ENCODE measurements at places on chromosomes 4 and X.

GRCh38 chr4:127888559-127888958, 7.9 kb downstream of the PLK4 start:
- DNase-seq = no peak

- no peak for DNase-seq
Observed at GRCh38 chrX:118825227-118825626, 1.6 kb downstream of the ZCCHC12 start.

DNA sequence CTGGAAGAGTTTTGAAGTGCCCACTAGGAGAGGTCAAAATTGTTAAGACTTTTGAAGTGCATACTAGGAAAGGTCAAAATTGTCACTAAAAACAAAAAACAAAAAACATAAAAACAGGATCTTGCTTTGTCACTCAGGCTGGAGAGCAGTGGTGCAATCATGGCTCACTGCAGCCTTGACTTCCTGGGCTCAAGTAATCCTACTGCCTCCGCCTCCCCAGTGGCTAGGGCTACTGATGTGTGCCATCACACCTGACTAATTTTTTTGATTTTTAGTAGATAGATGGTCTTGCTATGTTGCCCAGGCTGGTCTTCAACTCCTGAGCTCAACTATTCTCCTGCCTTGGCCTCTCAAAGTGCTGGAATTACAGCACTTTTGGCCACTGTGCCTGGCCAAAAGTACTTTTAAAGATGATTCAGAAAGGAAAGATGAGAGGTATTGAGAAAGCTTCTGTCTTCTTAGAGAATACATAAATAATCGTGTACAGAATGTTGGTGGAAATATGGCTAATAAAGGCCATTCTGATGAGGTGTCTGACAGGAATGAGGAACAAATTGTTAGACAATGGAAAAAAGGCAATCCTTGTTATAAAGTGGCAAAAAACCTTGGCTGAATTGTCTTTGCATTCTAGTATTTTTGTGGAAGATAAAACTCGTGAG, 43.3 kb upstream of the STX18 start:
- no peak for DNase-seq

DNA sequence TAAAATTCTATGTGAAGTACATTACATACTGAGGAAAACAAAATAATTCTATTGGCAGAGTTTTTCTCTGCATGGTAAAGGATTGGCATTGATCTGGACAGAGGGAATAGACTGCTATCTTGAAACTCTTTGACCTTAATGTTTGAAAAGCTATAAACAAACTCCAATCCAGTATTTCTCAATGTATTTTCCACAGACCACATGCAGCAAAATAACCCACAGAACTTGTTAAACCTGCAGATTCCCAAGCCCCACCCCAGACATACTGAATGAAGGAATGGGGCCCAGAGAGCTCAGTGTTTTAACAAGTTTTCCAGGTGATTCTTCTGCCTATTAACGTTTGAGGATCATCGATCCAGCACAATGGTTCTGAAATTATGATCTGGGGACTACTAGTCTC, 15.7 kb downstream of the RNF128 start:
- DNase-seq = no peak

GRCh38 chr4:2795893-2796848, 3.3 kb downstream of the SH3BP2 start:
- no peak for DNase-seq

DNA sequence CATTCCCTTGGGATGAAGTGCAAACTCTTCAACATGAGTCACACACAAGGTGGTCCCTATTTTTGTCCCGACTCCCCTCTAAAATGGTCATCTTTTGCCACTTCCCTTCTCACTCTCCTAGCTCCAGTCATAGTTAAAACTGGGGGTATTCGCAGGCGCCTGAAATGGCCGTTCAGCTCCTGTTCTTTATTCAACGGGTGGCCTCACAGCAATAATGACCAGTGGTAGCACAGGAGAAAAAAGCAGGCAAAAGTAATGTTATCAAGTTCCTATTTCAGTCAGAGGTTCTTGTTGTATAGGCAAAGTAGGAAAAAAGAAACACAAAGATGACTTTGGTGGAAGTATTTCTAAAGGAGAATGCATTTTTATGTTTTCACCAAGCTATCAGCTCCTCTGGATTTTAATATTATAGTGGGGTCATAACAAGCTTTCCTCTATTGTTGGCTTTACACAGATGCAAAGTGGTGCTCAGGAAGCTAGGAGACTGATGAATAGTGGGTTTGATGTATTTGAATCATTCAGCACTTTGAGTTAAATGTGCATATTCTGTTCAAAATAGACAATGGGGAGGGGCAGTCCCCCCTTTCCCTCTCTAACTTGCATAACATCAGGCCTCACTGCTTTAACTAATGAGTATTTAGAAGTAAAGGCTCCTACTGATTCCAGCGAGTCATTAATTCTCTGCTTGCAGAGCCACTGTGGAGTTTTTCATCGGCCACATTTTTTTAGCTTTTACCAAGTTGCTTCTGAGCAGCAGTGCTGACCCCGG, 171.2 kb upstream of the NDP start:
- no peak for DNase-seq

GRCh38 chr4:94516999-94517398, 65.3 kb downstream of the PDLIM5 start:
- no peak for DNase-seq

DNA sequence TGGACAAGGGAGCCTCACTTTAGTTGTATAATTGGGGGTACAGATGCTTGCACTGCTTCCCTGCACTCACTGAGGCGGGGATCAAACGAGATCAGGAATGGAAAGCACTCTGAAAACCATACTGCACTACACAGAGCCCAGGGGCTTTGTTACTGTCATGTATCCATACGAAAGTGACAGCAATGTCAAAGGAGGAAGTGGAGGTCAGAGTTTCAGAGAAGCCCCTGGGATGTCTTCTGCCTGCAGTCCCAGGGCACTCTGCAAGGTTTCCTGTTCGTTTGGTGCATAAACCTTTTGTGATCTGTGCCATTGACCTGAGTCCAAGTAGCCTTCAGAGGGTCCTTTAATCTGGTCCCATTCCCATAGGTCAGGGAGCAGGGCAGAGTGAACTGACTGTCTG, 31.2 kb downstream of the RNF175 start:
- DNase-seq = no peak

DNA sequence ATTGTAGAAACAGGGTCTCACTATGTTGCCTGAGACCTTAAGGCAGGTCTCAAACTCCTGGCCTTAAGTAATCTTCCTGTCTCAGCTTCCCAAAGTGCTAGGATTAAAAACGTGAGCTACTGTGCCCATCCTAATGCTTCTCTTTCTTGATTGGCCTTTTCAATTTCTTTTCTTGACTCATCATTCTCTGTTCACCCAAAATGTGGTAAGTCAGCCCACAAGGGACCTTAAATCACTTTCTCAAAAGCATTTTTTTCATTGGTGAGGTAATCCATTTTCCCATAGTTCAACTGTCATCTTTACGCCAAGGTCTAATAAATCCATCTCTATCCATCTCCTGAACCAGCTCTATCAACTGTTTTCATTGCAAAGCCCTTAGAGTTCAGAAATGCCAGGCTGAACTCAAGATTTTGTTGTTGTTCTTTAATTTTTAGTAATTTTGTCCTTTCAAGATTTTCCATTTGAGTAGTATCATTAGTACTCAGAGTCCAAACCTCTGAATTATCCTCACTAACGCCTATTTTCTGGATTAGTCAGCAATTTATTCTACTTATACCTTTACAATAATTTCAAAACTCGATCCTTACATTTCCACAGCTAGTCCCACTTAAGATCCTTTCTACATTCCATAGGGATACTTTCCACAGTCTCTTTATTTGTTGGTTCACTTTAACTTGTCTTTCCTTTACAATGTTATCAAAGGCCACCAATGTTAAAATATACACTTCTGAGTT, 528.6 kb downstream of the IL15 start:
- no peak for DNase-seq

- DNase-seq = no peak
Observed at GRCh38 chr4:86243750-86244149, 116.1 kb downstream of the MAPK10 start.

GRCh38 chr4:110248100-110248499, 49.7 kb upstream of the ELOVL6 start:
- DNase-seq = no peak

GRCh38 chr4:25978327-25978726, 64.3 kb downstream of the SMIM20 start:
- no peak for DNase-seq

GRCh38 chrX:153692611-153693156, 5.0 kb downstream of the SLC6A8 start:
- DNase-seq = no peak

GRCh38 chr4:211033-211511, 86.8 kb downstream of the ZNF718 start:
- DNase-seq = no peak

DNA sequence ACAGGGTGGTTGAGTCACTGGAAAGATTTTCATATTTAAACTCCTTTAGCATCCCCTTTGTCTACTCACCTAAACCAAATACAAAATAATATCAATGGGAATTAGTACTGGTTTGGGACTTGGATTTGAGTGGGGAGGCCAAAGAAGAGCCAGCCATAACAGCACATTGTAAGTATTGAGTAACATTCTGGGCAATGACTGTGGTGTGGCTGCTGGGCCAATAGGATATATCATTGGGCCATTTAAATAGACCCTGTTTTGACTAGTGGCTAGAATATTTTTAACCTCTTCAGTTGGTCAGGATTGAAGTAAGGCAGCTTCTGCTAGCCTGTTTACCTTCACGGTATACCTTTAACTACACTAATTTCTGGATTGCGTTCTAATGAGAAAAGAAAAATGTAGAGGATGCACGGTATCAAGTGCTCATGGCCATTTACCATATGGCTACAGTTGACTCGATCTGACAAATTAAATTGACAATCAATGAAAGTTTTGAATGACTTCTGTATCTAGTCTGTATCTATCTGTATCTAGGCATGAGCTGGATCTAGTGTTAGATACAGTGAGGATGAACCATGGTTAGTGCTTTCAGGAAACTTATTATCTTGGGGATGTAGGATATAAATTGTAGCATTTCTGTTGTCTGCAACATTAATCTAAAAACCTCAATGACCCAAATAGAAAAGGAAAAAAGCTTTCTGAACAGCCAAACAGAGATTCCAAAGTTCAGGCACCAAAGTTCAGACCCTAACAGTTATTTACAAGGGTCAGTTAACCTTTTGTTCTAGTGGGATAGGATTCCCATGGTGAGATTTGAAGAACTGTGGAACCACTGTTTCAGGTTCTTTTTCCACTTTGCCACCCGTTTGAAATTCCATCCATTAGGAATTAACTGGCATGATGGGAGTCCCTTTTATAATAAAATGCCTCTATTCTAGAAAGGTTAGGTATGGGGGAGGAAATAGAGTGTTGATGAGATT, 6.8 kb upstream of the ALB start:
- no peak for DNase-seq

- no peak for DNase-seq
Observed at GRCh38 chrX:2474280-2474962, 26.4 kb downstream of the DHRSX start.

- DNase-seq = no peak
Observed at GRCh38 chr4:60195256-60195655, 1004.9 kb upstream of the ADGRL3 start.

- DNase-seq = no peak
Observed at GRCh38 chr4:110019153-110019552, 106.5 kb downstream of the EGF start.

GRCh38 chr4:100982345-100982744, 365.0 kb downstream of the PPP3CA start:
- no peak for DNase-seq

DNA sequence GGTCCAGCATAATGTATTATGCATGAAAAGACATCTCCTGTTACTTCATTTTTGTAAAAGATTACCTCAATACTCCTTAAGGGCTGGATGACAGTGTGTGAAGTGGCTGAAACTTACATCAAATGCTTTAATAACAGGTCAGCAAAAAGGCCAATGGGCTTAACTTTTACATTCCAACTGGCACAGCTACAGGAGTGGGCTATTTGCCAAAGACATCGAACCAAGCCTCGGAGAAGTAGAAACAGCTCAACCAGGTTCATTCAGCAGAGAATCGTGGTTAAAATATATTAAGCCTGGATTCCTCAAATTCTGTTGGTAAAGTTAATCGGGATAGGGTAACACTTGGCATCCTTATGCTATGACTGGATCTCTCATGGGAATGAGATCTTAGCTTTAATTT, 639.7 kb downstream of the TRIML1 start:
- DNase-seq = no peak

DNA sequence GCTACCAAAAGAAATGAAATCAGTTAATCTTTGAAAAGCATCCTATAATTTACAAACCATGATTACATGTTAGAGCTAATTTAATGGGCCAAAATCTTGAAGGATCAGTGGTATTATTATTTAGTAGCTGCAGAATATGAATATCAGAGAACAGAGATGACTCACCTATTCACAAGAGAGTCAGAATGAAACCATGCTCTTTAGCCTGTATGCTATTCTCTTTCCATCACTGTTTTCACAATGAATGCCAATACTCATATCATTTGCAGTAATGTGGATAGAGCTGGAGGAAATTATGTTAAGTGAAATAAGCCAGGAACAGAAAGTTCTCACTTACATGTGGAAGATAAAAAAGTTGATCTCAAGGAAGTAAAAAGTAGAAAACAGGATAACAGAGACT, 414.1 kb downstream of the CENPC start:
- DNase-seq = no peak

DNA sequence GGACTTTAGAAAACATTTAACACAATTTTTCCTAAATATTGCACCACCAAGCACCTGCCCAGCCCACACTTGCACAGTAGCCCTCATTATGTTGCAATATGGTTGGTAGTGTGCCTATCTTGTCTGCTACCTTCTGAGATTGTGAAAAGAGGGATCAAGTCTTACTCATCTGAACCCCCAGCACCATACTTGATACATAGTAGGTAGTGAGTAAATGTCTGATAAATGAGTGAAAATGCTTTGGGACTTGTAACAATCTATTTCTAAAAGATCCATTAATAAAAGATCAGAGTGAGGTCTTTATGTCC, 118.4 kb upstream of the MED14 start:
- no peak for DNase-seq

DNA sequence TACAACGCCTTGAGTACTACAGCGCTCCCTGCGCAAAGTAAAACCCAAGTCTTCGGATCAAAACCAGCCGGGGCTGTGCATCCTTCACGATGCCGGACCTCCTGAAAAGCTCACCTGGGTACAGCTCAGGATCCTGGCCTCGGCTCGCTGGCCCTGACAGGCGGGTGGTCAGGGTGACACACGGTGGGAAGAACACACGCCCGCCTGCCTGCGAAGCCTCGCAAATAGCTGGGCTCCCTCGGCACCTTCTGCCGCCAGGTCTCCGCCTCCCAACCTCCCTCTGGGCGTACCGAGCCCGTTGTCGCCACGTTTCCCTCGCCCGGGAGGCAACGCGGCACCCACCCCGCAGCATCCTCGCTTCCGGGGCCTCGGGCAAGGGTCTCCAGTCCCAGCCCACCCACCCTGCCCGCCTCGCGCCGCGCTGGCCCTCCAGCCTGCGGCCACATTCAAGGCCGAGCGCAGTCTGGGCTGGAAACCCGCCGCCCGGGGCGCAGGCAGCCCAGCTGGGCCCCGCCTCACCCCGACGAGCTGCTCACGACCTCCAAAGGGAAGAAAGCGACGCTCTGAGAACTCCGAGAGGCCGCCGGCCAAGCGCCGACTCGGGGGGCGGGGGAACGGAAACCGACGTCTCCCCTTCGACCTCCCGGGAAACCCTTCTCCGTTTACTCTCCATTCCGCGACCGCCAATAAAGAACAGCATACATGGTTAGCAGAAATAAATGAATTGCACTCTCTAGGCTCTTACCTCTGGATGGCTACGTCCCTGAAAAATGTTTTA, 511 bp downstream of the PPM1K start:
- peak; percentile 48 for DNase-seq

GRCh38 chr4:94165256-94165655, 42.4 kb upstream of the SMARCAD1 start:
- no peak for DNase-seq
